ENCODE measurements at places on chromosomes 2 and 18.

- H3K36me3 ChIP-seq: no peaks in the 10 kb centered on the region
- no peaks in the 10 kb centered on the region for H3K27me3 ChIP-seq
- H3K4me1 ChIP-seq: no peaks in the 10 kb centered on the region
- no peak overlapping the region for H3K4me3 ChIP-seq
- no peak overlapping the region for H3K27ac ChIP-seq
These were observed 131.5 kb downstream of the MAIP1 start for GRCh38 chr2:200086911-200087310.

- no peak overlapping the region for H3K27ac ChIP-seq
- no peaks in the 10 kb centered on the region for H3K4me1 ChIP-seq
- no peak for DNase-seq
- H3K36me3 ChIP-seq: no peaks in the 10 kb centered on the region
- no peaks in the 10 kb centered on the region for H3K27me3 ChIP-seq
These were observed 2.1 kb downstream of the HS1BP3 start for GRCh38 chr2:20648831-20649230.

DNA sequence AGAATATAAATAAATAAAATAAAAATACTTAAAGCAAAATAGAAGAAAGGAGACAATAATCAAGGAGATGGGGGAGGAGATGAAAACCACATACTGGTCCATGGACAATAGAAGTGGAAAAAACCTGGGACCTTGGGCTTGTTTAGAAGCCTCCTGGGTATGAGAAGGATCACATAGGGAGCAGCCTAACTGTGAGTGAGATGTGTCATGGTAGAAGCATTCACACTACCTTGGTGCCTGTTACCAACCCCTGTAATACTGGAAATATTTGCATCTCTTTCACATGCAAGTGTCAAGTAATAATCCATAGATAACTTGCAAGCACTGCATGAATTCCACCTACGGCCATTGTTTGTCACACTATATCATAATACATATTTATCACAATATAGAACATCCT lies 23.2 kb upstream of the RNF103 start:
- H3K4me3 ChIP-seq: no peak overlapping the region
- DNase-seq: no peak
- no peaks in the 10 kb centered on the region for H3K27me3 ChIP-seq
- no peak overlapping the region for H3K27ac ChIP-seq
- peaks cover 5% of the 10 kb centered on the region for H3K4me1 ChIP-seq

- no peaks in the 10 kb centered on the region for H3K27me3 ChIP-seq
- H3K4me1 ChIP-seq: no peaks in the 10 kb centered on the region
- no peak overlapping the region for H3K4me3 ChIP-seq
- H3K27ac ChIP-seq: no peak overlapping the region
These were observed 352.6 kb upstream of the CWC22 start for GRCh38 chr2:180359522-180360282.

All from cardiac muscle cell (in vitro differentiated cells and primary cell).